H9 (cell line): ENCODE measurements at places on chromosomes 6 and 20.
A peak's percentile ranks its signal among the peaks of the same experiment; 100 is the strongest.

GRCh38 chr20:40679184-40679583, 9.9 kb downstream of the MAFB start:
- DNase-seq: no peak

DNA sequence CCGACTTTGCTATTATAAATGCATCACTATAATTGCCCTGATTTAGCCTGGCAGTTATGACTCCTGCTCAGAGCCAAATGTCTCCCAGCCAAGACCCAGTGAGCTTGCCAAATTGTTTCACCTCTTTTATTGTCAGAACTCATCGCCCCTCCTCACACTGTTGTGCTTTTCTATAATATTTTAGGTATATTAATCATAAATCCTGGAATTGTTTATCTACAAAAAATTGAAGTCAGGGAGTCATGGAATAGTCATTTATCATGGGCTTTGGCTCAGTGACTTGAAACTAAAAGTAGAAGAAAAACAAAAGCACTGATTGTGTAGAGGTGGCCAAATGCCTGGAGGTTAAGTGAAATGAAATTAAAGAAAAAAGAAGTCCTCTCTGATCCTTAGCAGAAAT, 85.6 kb downstream of the PFDN4 start:
- DNase-seq: no peak

DNA sequence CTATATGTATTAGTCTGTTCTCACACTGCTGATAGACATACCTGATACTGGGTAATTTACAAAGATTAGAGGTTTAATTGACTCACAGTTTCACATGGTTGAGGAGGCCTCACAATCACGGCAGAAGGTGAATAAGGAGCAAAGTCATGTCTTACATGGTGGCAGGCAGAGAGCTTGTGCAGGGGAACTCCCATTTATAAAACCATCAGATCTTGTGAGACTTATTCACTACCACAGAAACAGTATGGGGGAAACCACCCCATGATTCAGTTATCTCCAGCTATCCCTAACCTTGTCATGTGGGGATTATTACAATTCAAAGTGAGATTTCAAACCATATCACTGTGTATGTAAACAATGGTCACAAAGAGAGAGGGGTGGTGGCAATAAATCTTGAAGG, 6.6 kb downstream of the CST8 start:
- no peak for DNase-seq

GRCh38 chr20:400454-401275, 7.4 kb upstream of the RBCK1 start:
- no peak for DNase-seq

GRCh38 chr6:51965222-51965801, 122.1 kb downstream of the PKHD1 start:
- DNase-seq: no peak

- DNase-seq: no peak
These were observed 15.1 kb downstream of the E2F3 start for GRCh38 chr6:20416567-20417345.

- no peak for DNase-seq
These were observed 17.8 kb upstream of the FNDC1 start for GRCh38 chr6:159151266-159151855.

DNA sequence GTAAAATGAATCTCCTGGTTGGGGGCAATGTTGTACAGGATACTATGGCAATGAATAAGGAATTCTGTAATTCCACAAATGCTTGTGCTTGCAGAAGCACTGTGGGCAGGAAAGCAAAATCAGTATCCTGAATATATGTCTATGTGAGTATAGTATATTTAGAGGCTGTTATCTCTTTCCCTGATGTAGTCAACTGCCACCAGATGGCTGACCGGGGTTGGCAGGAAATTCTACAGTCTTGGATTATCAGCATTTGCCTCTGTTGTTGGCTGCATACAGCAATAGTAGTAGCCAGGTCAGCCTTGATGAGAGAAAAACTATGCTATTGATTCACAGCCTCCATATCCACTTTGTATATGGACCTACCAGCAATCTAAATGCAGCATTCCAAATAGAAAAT, 425.1 kb upstream of the JAG1 start:
- DNase-seq: no peak

GRCh38 chr6:100538086-100538485, 73.4 kb upstream of the SIM1 start:
- DNase-seq: no peak

DNA sequence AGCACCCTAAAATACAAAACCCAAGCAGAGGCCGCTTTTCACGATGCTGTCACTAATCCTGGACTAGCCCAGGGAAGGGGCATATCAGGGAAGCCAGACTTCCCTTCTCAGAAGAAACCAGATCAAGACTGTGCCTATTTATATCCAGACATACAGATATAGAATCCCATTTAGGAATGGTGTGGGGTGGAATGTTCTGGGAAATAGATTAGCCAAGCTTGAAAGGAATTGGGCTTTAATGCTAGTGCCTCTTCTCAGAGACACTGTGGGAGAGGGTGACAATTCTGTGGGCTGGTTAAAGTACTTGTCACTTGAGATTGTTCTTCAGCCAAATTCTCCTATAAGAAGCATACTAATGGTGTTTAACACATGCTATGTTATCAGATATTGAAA, 45.5 kb downstream of the SNAP25 start:
- DNase-seq: no peak

GRCh38 chr6:28814032-28814976, 109.5 kb downstream of the TRIM27 start:
- peak; percentile 65 for DNase-seq

- no peak for DNase-seq
These were observed 269.3 kb downstream of the ZFAND3 start for GRCh38 chr6:38088829-38089228.

DNA sequence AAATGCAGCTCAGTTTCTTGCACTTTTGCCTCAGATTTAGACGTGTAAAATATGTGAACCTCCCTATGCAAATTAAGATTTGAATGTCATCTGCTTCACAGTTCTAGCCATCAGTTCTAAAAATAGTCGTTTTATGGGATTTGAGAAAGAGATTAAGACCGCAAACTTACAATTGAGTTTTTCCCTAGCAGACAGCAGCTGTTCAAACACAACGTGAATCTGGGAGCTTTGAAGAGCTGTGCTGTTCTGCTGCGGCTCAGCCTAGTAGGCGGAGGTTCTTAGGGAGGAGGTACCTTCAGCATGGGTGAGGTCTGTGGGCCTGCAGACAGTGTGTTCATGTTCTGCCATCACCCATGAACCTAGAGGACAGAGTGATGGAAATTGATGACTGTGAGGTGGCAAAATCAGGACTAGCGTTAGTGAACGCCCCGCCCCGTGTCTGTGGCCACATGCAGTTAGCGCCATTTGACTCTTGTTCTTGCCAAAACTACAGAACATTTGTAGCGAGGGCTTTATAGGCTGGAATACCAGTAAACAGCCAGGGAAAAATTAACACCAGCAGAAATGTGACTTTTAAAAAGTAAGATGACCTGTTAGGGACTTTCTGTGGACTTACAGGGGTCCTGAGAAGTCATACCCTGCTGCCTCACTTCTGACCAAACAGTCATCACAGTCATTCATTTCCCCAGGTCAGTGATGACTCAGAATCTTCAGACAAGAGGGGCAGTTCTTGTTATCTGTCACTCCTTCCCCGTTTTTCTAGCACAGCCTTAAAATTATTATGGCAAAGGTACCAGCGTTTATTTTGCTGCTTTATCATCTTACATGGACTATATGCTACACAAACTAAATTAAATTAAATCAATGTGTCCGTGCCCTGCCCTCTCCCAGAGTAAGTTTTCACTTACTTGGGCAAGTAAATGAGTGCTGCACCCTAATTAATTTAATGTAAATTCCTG, 84.3 kb upstream of the TMEM181 start:
- no peak for DNase-seq

GRCh38 chr6:138601128-138601527, 101.8 kb upstream of the NHSL1 start:
- DNase-seq: no peak

DNA sequence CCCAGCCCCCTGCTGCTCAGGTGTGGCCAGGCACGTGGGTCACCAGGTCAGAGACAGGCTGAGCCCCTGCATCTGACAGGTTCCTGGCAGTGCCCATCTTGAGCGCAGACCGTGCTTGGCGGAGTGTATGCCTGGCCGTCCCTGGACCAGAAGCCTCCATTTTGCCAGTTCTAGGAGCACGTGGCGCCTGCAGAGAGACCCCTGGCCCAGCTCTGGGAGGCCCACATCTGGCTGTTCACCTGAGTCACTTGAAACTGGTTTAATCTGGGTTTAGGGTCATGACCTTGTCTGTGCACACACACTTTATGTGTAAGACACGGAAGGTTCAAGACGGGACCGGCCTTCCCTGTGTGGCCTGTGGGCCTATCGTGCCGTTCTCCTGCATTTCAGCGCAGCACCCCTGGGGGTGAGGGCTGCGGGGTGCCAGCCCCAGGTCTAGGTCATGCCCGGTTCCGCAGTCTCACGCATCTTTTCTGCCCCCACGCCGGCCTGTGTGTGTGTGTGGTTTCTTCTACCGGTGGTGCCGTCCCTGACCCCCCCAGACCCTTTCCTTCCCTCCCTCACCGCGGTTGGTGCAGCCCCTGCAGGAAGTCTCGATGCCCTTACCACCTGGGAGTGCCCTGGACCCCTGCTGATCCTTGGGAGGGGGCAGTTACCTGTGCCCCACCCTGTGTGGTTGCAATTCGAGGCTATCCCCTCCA, 14.0 kb downstream of the SS18L1 start:
- DNase-seq: no peak

- DNase-seq: no peak
These were observed 1347.5 kb upstream of the ADGRB3 start for GRCh38 chr6:67287566-67287965.

DNA sequence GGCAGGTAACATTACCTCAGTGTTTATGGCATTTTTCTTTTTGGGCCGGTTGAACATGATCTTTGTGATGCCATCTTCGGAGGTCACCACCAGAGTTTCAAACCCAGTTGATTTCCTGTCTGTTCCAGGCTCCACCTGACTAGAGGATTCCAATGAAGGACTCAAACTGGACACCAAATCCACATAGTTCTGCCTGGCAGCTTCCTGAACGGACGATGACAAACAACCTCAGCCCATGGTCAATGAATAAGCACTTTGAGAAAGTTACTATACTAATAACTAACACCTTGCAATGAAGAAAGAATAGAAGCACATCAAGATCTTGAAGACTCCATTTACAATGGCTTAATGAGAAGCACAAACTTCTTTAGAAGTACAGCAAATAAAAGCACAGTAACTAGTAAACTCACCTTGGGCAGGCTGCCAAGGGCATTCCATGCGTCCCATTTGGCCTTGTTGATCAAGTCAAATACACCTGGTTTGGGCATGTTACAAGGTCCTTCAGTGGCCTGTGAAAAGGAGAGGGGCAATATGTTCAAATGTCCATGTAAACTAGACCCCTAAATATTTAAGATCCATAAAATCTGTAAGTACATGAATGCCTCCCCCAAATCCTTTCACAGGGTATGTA, 4.9 kb downstream of the ECI2 start:
- no peak for DNase-seq

- DNase-seq: no peak
These were observed 49.2 kb downstream of the RNGTT start for GRCh38 chr6:88914180-88914579.

GRCh38 chr6:56475736-56476457, 166.8 kb downstream of the DST start:
- DNase-seq: no peak

DNA sequence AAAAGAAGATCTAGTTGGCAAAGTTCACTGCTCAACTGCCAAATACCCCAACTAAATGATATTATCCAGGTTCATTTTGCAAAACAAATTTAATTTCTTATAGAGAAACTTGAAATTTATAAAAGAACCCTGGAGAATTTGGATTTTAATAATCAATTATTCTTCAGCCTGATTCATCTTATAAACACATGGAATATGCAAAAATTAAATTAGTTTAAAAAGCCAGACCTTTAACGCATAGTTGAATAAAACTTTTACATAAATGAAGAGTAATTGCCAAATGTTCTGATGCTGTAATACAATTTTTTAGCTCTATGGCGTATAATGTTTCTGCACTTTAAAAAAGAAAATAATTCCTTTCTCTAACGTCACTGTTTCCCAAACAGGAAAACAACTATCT, 33.2 kb upstream of the ANKRD60 start:
- DNase-seq: no peak

GRCh38 chr6:139175389-139175948, 40.6 kb downstream of the HECA start:
- DNase-seq: no peak

GRCh38 chr6:73667798-73668197, 14.0 kb upstream of the SLC17A5 start:
- no peak for DNase-seq

DNA sequence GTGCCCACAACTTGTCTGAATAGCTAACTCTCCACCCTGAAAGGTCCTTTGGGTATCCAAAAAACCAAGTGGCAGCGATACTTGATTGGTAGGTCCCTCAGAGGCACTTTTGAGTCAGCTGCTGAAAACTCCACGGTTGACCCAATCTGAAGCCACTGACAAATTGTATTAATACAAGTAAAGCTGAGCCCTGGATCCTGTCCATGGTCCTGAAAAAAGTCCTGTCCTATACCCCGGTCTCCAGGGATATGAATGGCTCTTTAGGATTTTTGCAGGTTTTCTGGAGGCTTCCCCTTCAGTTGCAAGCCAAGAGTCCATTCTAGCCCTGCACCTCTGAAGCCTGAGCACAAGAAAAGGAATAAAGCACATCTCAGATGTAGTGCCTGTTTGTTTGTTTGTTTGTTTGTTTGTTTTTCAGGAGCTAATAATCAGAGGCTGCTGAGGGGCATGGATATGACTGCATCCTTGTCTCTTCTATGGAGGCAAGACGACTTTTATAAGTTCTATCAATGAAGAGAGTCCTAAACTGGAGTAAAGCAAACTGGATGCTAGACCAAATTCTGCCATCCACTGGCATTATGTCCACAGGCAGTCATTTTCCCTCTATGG, 1.7 kb upstream of the SLC12A5 start:
- no peak for DNase-seq

DNA sequence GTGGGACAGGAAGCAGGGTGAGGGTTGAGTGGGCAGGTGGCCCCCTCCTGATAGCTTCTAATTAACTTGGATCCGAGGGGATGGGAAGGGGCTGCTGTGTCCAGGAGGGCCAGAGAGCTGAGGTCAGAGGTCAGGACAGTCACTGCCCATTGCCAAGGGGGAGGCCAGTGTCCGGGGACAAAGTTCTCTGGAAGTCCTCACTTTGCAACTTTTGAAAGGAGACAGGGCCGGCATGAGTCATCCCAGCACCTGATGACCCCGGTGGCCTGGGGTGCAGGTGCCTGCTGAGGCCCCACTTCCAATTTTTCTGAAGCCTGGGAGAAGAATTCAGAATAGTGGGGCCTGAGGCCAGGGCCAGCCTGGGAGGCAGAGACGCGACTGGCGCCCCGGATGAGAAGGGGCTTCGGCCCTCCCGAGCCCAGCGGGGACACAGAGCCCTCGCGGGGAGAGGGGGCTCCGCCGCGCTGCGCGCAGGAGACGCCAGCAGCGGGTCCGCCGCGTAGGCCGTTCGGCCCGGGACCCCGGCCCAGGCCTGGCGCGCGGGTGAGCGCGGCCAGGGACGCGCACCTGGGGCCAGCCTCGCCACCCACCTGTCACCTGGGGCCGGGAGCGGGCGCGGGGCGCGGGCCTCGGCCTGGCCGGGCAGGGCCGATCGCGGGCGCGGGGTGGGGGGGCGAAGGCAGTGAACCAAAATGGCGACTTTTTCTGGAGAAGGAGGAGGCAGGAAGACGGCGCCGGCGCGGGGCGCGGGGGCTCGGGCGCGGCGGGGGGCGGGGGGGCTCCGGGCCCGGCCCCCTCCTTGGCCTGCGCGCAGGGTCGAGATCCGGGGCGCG, 586 bp downstream of the ZNF512B start:
- DNase-seq: peak; percentile 32

GRCh38 chr20:49320460-49320859, 42.6 kb upstream of the ZNFX1 start:
- peak; percentile 84 for DNase-seq
